Stimulated activated CD4-positive, alpha-beta T cell treated with anti-CD3 and anti-CD28 coated beads, Interleukin-4, amount 100 ng/mL, for 4 hours (primary cell): ENCODE measurements at places on chromosomes 12 and 14.

DNA sequence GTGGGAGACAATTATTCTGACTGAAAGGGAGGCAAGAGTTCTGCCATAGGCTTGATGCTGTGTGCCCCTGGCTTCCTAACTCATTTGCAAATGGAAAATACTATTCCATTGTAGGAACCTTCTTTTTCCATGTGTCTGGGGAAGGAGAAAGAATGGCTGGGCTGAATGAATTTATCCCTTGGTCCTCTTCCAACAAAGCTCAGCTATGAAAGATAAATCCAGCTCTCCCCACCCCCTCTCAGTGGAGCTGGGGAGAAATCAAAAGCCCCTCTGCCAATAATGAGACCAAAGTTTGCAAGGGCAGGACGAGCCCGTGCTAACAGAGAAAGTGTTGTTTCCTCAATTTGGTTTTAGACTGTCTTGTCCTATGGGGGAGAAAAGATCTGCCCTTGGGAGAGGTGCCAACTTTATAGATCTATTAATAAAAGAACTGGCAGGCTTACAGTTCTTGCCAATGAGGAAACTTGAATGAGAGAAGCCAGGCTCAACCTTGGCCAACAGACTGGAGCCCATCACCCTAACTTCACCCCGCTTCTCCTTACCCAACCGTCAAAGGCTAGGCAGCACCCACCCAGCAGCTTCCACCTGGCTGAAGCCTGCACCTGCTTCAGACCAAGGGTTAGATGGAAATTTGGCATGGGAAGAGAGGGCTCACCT, 8.9 kb upstream of the TCL1B start:
- DNase-seq: no peak

- DNase-seq: peak; percentile 17
Measured at GRCh38 chr14:103385929-103386712, 906 bp downstream of the MARK3 start.

GRCh38 chr14:58770491-58770982, 132.8 kb downstream of the DACT1 start:
- DNase-seq: no peak

GRCh38 chr12:131254374-131254773, 300.7 kb downstream of the ADGRD1 start:
- no peak for DNase-seq

GRCh38 chr12:2563709-2564108, 231.1 kb upstream of the FKBP4 start:
- no peak for DNase-seq

DNA sequence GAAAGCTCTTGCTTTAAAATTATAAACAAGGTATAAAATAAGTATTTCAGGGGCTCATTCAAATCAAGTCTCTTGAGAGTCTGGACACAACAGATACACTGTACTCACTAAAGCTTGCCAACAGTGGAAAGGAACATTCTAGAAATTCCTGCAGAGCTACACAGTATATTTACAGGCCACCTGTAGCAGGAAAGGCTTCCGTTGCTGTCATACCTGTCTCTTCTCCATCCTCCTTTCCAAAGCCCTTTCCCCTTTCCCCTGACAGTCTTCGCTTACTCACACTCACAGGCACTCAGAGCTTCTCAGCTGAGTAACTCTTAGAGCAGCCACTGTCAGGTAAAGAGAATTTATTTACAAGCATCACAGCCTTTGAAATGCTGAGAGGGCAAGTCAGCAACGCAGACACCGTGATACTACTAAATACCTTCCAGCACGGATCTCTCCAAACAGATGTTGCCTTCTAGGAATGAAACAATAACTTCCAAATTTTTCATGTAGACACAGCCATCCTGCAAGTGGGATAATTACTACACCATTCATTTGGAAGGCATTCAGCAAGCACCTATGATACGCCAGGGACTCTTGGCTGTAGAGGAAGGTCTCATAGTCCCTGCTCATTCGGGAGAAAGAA, 167.9 kb downstream of the FOXN3 start:
- DNase-seq: no peak

DNA sequence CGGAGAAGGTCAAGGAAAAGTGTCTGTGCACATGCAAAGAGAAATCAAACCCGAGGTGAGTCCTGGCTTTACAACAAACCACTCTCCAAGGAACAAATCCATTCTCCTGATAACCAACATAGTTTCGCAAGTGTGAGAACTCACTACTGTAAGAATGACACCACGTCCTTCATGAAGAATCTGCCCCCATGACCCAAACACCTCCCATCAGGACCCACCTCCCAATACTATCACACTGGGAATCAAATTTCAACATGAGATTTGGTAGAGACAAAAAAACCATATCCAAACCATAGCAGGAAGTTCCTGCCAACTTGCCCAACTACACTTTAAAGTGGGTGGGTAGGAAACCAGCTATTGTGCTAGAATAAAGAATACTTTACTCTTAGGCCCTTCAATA, 2.4 kb upstream of the ERC1 start:
- DNase-seq: no peak
